Fibroblast of skin of right quadriceps (primary cell): ENCODE measurements at places on chromosomes 5 and 9.
A peak's percentile ranks its signal among the peaks of the same experiment; 100 is the strongest.

DNA sequence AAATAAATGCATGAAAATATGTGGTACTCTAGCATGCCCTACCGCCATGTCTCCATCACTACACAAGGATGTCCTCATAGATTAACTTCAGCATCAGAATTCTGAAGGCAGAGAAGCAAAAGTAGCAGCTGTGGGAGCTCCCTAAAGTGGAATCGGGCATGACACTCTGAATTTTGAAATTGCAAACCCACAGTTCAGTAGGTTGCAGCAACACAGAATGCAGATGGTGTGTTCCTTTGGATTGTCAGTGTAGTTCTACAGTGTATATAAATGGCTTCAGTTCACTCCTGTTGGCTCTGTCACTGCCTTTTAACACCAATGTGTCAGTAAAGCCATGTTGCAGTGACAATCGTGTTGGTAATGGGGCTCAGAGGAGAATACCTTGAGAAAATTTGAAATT is 973.6 kb upstream of the WWC1 start:
- DNase-seq: no peak

DNA sequence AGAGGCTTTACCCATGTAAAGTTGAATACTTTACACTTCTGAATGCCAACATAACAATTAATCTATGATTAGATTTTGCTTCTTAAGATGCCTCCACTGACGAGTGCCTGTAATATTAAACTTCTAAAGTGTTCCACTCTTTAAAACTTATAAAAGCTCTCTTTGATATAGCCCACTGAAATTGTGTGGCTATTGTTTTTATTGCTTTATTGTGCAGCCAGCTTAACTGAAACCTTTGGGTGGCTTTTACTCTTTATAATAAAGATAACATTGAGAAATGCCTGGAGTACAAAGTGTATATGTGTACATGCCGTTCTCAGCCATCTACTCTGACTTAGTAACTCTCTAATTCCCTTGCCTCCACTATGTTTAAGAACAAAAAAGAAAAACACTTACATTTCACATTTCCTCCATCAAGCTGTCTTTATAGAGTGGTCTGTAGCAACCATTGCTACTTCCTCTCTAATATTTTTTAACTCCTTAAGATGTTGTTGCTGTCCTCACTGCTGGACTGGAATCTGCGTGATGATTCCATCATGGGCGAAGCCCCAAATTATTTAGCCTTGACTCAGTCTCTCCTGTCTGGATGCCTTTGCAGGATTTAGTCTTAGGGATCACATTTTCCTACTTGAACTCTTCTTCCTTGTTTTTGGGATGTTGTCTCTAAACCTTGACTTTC is 9.1 kb downstream of the PIK3R1 start:
- DNase-seq: no peak

DNA sequence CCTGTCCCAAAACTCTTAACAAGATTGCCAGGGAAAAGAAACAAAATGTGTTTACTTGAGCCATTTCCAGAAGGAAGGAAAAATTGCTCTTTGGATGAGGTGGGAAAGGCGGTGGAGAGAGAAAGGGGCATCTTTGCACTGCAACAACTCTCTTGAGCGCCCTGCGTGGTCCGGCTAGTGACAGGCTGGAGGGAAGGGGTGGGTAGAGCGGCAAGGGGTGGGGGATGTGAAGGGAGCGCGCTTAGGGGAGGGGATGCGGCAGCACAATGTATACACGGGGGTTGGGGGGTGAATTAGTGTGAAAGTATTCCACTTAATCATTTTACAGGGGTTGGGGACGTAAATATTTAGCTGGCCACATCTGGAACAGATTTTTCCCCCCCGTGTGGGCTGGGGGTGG is 1.3 kb downstream of the FGF10 start:
- no peak for DNase-seq

DNA sequence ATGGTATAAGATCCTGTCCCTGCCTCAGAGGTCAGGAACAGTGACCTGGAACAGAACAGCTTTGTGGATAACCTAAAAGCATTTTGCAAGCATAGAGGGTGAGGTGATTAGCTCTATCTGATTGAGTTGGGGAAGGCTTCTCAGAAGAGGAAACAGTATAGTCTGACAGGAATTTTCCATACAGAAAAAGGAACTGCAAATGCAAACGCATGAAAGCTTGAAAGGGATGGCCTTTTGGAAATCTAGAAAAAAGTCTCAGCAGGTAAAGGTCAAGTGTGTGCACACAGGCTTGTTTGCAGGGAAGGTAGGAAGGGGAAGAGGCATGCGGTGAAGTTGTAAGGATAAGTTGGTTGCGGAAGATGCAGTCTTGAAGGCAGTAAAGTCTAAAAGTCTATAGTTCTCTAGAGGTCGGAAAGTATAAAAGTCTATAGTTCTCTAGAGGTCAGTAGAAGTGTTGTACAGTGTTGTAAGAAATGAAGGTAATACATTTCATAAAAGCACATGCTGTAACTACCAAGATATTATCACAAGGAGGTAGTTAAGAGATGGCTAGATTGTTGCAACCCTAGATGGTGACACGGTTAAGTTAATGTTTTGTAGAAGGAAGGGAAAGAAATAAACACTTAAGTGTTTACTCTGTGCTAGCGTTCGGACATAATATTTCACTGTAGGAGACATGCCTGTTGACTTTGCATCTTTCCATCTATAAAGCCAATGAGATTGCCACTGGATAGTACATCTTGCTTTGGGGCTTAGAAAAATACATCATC is 16.7 kb upstream of the HSPB3 start:
- no peak for DNase-seq

DNA sequence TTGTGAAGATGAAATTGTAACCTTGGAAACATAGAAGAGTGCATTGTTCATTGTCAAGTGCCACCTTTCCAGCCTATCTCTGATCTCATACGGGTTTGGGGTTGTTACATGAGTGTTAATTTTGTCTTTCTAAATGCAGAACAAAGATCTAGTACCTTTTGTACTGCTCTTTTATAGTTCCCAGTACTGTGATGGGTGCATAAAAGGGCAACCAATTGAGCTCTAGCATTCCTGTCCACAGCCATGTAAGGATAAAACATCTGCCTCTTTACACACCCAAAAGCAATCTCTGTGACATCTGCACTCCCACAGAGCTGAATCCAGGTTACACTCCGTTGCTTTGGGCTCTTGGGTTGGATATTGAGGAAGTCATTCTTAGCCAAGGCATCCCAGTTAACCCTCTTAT is 255.2 kb downstream of the SGCD start:
- DNase-seq: no peak

- DNase-seq: peak; percentile 55
Observed at GRCh38 chr5:137360607-137361006, 138.5 kb downstream of the SPOCK1 start.

DNA sequence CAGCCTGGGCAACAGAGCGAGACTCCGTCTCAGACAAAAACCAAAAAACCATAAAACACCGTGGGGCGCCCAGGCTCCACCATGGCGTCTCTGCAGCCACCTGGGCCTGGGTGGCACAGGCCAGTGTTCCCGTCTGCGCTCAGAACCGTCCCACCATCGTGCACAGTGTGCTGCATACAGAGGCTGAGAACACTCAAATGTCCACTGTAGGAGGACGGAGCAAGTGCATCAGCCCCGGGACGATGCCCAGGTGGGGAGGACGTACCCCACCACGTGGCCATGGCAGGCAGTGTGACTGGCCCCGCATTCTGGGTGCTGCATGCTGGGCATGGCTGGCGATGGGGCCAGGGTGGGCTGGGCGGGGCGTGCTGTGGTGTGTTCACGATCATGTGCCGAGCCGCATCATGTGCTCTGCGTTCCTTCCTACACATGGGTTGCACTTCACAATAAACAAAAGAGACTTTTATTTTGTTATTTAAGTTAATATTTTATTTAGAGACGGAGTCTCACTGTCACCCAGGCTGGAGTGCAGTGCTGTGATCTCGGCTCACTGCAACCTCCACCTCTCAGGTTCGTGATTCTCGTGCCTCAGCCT is 37.8 kb downstream of the EXD3 start:
- DNase-seq: no peak

GRCh38 chr9:134652291-134653225 is 11.0 kb downstream of the COL5A1 start:
- DNase-seq: no peak

DNA sequence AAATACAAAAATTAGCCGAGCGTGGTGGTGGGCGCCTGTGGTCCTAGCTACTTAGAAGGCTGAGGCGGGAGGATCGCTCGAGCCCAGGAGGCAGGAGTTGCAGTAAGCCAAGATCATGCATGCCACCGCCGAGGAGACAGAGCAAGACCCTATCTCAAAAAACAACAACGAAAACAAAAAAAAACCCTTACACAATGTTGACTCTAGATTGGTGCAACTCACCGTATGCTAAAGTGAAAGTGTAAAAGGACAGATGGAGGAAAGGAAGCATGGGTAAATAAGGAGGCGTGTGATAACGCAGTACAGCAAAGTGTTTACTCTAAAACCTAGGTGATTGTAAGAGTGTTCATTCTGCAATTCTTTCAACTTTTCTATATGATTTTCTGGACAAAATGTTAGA is 15.9 kb upstream of the RUFY1 start:
- no peak for DNase-seq

GRCh38 chr5:163571744-163572143 is 66.3 kb downstream of the MAT2B start:
- DNase-seq: peak; percentile 96

GRCh38 chr5:67215519-67216471 is 19.2 kb upstream of the CD180 start:
- no peak for DNase-seq

GRCh38 chr5:55437452-55437851 is 97.3 kb downstream of the PLPP1 start:
- no peak for DNase-seq

DNA sequence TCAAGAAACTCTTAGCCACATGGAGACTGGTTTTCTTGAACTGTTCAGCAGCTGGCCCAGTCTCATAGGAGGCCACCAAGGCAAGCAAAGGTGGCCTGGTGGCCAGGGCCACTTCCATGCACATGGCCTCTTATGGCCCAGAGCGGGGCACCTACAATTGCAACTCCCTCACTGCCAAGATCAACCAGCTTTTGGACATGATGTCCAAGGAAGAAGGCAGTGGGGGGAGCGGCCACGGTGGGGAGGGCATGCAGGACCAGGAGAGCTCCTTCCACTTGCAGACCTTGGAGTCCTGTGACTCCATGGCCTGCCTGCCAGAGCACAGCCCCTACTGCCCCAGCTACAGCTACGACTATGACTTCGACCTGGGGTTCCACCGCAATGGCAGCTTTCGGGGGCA is 398.9 kb upstream of the PTPRD start:
- DNase-seq: no peak

DNA sequence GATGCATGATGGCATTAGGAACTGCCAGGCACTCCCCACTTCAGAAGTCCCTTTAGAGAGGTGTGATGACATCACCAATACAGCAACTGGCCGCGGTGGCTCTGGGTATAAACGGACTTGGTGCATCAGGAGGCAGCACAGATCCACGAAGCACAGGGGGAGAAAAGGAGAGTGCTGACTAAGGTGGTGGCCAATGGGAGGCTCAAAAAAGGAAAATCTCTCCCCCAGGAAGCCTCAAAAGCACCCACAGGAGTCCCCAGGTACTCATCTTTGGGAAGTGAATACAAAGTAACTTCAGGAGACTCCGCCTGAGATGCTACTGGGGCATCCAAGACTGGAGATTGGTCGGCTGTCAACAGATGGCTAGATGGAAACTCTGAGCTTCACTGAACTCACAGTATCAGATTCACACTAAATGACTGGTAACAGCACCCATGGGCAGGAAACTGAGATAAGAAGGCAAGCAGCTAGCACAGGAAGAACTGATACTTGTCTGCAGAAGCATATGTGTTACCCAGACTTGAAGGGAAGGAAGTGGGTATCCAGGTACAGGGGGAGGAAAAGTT is 7.6 kb downstream of the TTC39B start:
- DNase-seq: no peak

DNA sequence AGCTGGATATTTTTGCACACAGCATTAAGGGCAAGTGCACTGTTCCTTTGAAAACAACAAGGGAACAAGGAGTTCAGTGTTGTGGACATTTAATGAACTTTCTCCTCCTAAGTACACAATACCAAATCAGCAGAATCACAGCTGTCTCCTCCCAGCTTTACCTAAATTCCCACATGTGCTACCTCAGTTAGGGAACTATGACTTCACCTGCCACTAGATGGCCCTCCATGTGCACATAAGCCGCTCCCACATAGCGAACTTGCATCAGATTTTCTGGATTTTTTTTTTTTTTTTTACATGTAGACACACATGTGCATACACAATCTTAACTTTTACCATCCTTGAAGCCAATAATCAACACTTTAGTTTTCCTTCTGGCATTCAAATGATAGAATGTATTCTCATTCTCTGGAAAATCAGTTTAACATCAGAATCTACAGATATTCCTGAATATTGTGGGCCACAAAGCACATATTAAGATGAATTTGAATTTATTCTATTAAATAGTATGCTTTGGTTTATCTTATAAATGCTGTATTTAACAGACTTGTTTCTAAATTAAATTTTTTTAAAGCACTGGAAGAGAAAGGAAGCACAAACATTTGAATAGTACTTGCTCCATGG is 123.6 kb downstream of the PALM2AKAP2 start:
- DNase-seq: peak; percentile 79

- no peak for DNase-seq
Observed at GRCh38 chr5:127210042-127210441, 80.6 kb upstream of the MEGF10 start.

DNA sequence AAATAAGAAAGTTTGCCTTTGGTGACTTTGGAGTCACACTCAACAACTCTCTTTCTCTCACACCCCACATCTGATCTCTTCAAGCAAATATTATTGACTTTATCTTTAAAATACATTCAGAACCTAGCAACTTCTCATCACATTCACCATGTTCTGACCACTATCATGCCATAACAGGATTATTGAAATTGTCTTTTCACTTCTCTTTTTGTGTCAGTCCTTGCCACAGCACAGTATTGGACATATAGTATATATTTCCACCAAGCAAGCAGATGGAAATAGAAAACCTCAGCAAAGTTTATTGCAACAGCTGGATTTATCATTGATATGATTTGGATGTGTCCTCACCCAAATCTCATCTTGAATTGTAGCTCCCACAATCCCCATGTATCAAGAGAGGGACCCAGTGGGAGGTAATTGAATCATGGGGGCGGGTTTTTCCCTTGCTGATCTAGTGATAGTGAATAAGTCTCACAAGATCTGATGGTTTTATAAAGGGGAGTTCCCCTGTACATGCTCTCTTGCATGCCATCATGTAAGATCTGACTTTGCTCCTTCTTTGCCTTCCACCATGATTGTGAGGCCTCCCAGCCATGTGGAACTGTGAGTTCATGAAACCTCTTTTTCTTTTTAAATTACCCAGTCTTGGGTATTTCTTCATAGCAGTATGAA is 26.9 kb upstream of the ITGA1 start:
- DNase-seq: no peak

DNA sequence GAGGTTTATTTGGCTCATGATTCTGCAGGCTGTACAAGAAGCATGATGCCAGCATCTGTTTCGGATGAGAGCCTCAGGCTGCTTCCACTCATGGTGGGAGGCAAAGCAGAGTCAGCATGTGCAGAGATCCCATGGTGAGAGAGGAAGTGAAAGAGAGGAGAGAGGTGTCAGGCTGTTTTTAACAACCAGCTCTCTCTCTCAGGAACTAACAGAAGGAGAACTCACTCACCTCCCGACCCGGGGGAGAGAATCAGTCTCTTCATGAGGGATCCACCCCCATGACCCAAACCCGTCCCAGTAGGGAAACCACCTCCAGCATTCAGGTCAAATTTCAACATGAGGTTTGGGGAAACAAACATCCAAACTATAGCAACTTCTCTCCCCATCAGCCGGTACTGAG is 187.7 kb downstream of the ENC1 start:
- DNase-seq: no peak
